ENCODE measurements at places on chromosomes 5 and 9. TPM values are rescaled to one million over a fixed set of nuclear protein-coding genes. Genes with fewer than 3 reads are reported as not detected.

DNA sequence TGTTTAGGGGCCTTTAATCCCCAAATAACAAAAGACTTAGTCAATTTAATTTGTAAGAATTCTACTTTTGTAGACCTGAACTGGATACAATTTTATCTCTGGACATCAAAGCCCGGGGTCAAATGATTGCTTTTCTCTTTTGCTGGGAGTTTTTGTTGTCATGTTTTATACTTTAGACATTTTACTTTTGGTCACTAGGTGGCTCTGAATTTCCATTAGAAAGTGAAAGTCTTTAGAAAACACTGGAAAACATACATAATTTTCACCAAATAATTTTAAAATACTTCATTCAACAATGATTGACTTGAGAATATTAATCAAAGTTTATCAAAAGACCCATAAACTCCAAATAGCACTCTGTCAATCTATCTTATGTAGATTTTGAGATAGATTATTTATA lies 2.8 kb upstream of the PCA3 start:
- peaks cover 5% of the 10 kb centered on the region for H3K4me1 ChIP-seq
- no peak overlapping the region for H3K27ac ChIP-seq
- no peak for DNase-seq
- H3K36me3 ChIP-seq = no peaks in the 10 kb centered on the region

The ABITRAM gene
- total RNA-seq = 11.1 TPM

- H3K36me3 ChIP-seq = no peaks in the 10 kb centered on the region
- no peak for DNase-seq
- no peaks in the 10 kb centered on the region for H3K27me3 ChIP-seq
- H3K4me1 ChIP-seq = no peaks in the 10 kb centered on the region
- H3K27ac ChIP-seq = no peak overlapping the region
- no peak overlapping the region for H3K4me3 ChIP-seq
Observed at GRCh38 chr5:108303611-108304010, 78.3 kb downstream of the FBXL17 start.

DNA sequence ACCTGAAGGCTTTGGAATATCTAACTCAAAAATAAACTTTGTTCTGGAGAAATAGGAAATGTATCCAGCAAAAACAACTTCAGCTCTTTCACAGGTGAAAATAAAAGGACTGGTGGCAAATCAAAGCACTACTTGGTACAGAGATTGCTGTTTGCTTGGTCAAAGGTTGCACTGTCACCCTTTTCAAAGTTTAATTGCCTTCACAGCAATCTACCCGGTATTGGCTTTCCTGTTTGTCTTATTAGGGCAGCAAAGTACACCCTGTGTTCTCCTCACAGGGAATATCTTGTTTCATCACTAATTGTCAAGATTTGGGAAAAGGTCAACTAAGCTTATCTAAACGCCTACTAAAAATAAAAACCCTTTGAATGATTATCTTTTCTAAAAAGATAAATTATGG lies 214.1 kb upstream of the ADCY2 start:
- H3K4me1 ChIP-seq = peaks cover 13% of the 10 kb centered on the region
- peak overlapping the region; percentile 6 for H3K27ac ChIP-seq
- H3K4me3 ChIP-seq = no peak overlapping the region
- H3K27me3 ChIP-seq = no peaks in the 10 kb centered on the region

GRCh38 chr5:74289238-74289637 lies 351.3 kb downstream of the ENC1 start:
- H3K4me3 ChIP-seq = no peak overlapping the region
- H3K27ac ChIP-seq = peak overlapping the region; percentile 59
- H3K27me3 ChIP-seq = no peaks in the 10 kb centered on the region
- no peaks in the 10 kb centered on the region for H3K4me1 ChIP-seq
- no peak for DNase-seq

- H3K4me1 ChIP-seq = no peaks in the 10 kb centered on the region
- no peak overlapping the region for H3K27ac ChIP-seq
- peak; percentile 13 for DNase-seq
- no peaks in the 10 kb centered on the region for H3K36me3 ChIP-seq
Observed at GRCh38 chr9:118522093-118523028, 818.2 kb downstream of the TLR4 start.

GRCh38 chr9:98869078-98869745 lies 61.7 kb downstream of the GALNT12 start:
- no peaks in the 10 kb centered on the region for H3K27me3 ChIP-seq
- no peak overlapping the region for H3K27ac ChIP-seq
- no peaks in the 10 kb centered on the region for H3K4me1 ChIP-seq
- no peak overlapping the region for H3K4me3 ChIP-seq
- no peak for DNase-seq

DNA sequence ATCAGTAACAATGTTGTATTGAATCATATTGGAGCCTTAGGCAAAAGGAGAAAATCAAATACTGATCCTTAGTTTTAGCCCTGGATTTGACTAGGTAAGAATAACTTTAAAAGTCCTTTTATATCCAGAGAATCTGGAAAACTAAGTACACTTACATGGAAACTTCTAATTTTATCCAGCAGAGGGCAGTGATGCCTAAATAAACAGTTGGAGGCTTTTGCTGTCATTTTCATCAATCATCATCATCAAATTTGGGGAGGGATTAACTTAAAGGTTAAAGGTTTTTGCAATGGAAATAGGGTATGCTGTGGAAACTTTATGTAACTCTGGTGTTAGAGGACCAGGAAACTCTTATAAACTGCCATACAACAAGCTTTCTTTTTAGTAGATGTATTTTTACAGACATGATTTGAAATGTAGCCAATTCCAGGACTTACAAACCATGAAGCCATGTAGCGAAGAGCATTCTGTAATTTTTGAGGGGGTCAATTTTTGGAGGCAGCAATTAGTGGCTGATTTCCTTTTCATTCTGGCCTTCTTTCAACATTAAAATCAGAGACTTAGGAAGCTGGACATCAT lies 112.7 kb downstream of the OSTF1 start:
- no peaks in the 10 kb centered on the region for H3K36me3 ChIP-seq
- H3K27me3 ChIP-seq = no peaks in the 10 kb centered on the region
- no peak overlapping the region for H3K4me3 ChIP-seq
- DNase-seq = no peak

GRCh38 chr5:37206736-37207135 lies 42.4 kb downstream of the CPLANE1 start:
- no peaks in the 10 kb centered on the region for H3K27me3 ChIP-seq
- no peak for DNase-seq
- H3K36me3 ChIP-seq = no peaks in the 10 kb centered on the region

DNA sequence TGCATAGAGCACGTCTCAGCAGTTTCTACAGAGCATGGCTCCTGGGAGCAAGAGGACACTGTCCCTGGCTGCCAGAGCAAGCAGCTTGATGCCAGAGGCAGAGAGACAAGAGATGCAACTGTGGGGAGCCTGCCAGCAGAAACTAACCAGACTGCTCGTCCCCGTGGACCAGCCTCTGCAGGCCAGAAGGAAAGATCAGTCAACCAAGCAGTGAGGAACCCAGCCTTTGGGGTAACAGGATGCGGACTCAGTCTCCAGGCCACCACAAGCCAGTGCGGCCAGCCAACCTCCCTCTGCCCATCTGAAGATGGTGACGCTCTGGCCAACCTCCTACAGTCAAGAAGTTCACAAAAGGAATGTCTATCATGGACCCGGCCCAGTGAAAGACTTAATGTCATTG lies 3.7 kb downstream of the SURF4 start:
- no peaks in the 10 kb centered on the region for H3K27me3 ChIP-seq
- no peak overlapping the region for H3K4me3 ChIP-seq
- H3K4me1 ChIP-seq = peaks cover 41% of the 10 kb centered on the region
- peak overlapping the region; percentile 19 for H3K27ac ChIP-seq

GRCh38 chr5:31485376-31486207 lies 46.3 kb downstream of the DROSHA start:
- no peak overlapping the region for H3K4me3 ChIP-seq
- no peaks in the 10 kb centered on the region for H3K36me3 ChIP-seq
- peak overlapping the region; percentile 40 for H3K27ac ChIP-seq

DNA sequence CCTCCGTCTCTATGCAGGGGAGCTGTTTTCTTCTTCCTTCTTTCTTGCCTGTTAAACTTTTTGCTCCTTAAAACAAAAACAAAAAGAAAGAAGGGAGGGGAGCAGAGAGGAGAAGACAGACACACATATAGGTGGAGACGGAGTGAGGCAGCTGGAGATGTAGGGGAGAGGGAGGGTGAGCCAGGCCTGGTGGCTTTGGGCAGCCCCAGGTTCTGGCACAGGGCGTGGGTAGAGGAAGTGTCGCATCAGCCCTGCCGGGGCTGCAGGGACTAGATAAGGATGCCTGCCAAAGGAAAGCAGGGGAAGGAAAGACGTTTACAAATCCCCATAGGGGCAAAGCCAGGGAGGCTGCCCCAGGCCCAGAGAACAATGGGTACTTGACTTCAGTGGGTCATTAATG lies 38.7 kb upstream of the PTGS1 start:
- no peak for DNase-seq
- H3K27me3 ChIP-seq = no peaks in the 10 kb centered on the region
- H3K27ac ChIP-seq = no peak overlapping the region
- H3K4me1 ChIP-seq = no peaks in the 10 kb centered on the region
- no peak overlapping the region for H3K4me3 ChIP-seq

DNA sequence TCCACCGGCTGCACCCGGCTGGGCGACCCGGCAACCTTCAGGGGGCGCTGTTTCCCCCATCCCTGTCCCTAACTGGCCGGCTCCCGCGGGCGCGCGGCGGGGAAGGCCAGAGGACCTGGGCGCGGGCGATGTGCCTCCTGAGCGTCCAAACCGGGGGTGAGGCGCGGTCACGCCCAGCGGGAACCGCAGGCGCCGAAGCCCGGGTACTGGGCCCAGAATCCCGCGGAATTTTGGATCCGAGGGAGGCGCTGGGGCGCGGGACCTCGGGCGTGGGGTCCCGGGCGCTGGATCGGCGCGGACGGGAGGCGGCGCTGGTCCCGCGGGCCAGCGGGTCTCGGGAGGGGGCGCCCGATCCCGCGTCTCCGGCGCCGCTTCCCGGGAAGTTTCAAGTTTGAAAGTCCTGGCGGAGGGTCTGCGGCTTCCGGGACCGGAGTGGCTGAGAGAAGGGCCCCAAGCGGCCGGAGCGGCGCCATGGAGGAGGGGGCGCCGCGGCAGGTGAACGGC lies at the start of gene PKN3:
TSS of gene PKN3 (plus strand) at position 59 of the 504 bp plus-strand sequence. CDS start at position 472, 413 bp downstream.
- H3K27ac ChIP-seq = peak within 1 kb of the TSS; percentile 66
- peak within 1 kb of the TSS; percentile 66 for H3K4me3 ChIP-seq

- no peaks in the 10 kb centered on the region for H3K36me3 ChIP-seq
- peak overlapping the region; percentile 51 for H3K27ac ChIP-seq
- no peaks in the 10 kb centered on the region for H3K27me3 ChIP-seq
- H3K4me1 ChIP-seq = no peaks in the 10 kb centered on the region
Observed at GRCh38 chr5:150765011-150765798, 6.4 kb upstream of the DCTN4 start.

GRCh38 chr9:73579823-73580222 lies 428.2 kb downstream of the ANXA1 start:
- no peak overlapping the region for H3K4me3 ChIP-seq
- no peaks in the 10 kb centered on the region for H3K27me3 ChIP-seq
- H3K36me3 ChIP-seq = no peaks in the 10 kb centered on the region
- H3K4me1 ChIP-seq = no peaks in the 10 kb centered on the region
- no peak overlapping the region for H3K27ac ChIP-seq

The CENPK gene
- not detected for total RNA-seq

The TAF11L11 gene
- not detected for total RNA-seq

GRCh38 chr9:113580041-113580953 lies 116.8 kb downstream of the RGS3 start:
- peaks cover 56% of the 10 kb centered on the region for H3K4me1 ChIP-seq
- H3K4me3 ChIP-seq = no peak overlapping the region
- no peaks in the 10 kb centered on the region for H3K27me3 ChIP-seq
- peaks cover 9% of the 10 kb centered on the region for H3K36me3 ChIP-seq
- DNase-seq = peak; percentile 81

DNA sequence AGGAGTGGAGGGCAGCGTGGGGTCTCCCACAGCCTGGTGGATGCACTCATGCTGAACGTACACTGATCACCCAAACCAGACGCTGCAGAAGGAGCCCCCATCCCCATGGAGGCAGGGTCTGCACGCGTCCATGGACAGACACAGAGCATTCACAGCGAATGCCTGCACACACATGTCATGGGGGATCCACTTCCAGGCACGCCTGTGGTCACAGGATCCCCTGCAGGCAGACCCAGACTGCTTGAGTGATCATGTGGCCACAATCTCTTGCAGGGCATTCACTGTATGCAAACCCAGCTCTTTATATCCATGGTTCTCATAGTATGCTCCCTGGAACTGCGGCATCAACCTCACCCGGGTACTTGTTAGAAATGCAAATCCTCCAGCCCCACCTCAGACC lies 5.4 kb downstream of the SNCB start:
- H3K27me3 ChIP-seq = peaks cover 95% of the 10 kb centered on the region
- no peak for DNase-seq
- H3K27ac ChIP-seq = no peak overlapping the region
- no peaks in the 10 kb centered on the region for H3K36me3 ChIP-seq
- H3K4me3 ChIP-seq = no peak overlapping the region

DNA sequence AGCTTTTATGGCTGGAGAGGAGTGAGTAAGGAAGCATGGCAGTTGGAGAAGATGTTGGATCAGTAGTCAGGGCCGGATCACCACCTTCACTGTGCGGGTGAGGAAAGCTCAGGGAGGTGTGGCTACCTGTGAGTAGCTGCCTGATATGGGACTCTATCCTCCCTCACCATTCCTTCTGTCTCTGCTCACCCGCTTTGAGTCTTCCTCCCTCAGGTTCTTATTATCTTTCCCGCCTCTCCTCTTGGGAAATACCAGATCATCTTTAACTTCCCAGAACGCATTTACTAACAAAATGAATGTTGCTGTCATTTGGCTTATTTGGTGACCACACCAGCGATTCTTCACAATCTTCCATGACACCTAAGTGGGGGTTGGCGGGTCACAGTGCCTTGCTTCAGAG lies 140.7 kb upstream of the GPR151 start:
- no peak overlapping the region for H3K4me3 ChIP-seq
- DNase-seq = no peak
- H3K27me3 ChIP-seq = no peaks in the 10 kb centered on the region
- H3K36me3 ChIP-seq = no peaks in the 10 kb centered on the region

The ANKRD55 gene
- not detected for total RNA-seq

- peaks cover 17% of the 10 kb centered on the region for H3K4me1 ChIP-seq
- no peaks in the 10 kb centered on the region for H3K36me3 ChIP-seq
- peak overlapping the region; percentile 21 for H3K4me3 ChIP-seq
- DNase-seq = no peak
- H3K27me3 ChIP-seq = peaks cover 91% of the 10 kb centered on the region
Observed at GRCh38 chr9:124040186-124040931, 28.8 kb downstream of the LHX2 start.
